ENCODE measurements at places on chromosomes 12 and 14.

GRCh38 chr12:51254536-51254935, 15.7 kb downstream of the SMAGP start:
- no peak for DNase-seq

DNA sequence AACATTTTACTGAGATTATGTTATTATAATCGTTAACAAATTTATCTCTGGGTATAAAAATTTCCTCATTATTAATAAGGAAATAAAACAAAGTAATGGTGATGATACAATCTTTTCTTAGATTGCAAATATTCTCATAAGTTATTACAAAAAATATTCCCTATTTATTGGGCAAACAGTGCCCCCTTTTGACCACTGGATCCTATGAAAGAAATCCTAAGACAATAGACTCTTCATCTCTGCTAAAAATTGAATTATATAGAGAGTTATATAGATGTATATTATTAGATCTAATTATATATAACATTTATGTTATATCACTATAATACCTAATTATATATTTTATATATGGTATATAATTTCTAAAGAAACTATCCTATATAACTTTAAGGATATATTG, 94.2 kb upstream of the FGD4 start:
- no peak for DNase-seq

- no peak for DNase-seq
Observed at GRCh38 chr12:121489874-121490273, 90.0 kb downstream of the RNF34 start.

DNA sequence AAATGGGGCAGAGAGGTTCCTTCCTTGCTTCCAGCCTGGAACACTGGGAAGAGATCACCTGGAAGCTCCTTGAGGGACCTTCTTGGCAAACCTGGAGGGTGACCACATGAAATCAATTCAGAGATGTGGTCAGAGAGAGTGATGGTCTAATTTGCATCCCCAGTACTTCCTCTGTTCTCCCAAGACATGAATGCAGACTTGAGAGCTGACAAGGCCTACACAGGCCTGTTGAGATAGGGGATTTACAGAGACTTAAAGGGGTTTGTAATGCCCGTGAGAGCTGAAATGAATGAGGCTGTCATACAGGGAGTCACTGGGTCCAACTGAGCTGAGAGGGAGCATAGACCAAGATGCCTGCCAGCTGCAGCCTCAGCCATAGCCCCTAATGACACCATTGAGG, 45.1 kb downstream of the TMX1 start:
- DNase-seq, result no peak

DNA sequence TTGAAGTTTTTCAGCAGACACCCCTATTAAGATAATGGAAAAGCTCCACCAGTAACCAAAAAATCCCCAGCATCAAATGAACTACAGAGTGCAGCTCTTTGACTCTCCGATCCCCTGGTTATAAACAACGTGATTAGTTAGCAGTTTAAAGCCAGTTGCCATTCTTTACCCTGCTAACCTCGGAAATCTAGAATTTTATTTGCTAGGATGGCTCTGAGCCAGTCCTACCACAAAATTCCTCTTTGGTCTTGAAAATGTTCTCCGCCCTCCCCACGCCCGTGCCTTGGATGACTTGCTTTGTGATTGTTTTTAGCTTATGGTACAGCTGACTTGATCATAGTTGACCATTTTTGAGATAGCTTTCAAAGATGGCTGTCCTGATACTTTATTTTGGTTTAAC, 1.2 kb downstream of the KLHDC2 start:
- no peak for DNase-seq

GRCh38 chr12:12466157-12466556, 96.5 kb downstream of the DUSP16 start:
- DNase-seq, result no peak
